Stimulated activated CD4-positive, alpha-beta T cell treated with anti-CD3 and anti-CD28 coated beads, Interleukin-1b, Interleukin-23, amount 100 ng/mL, for 48 hours (primary cell): ENCODE measurements at places on chromosomes 1 and 21.

- no peak for DNase-seq
Observed at GRCh38 chr1:221363039-221363438, 378.9 kb downstream of the DUSP10 start.

- DNase-seq, result no peak
Observed at GRCh38 chr1:51915951-51916350, 37.4 kb upstream of the NRDC start.

GRCh38 chr1:203663294-203663693, 36.7 kb downstream of the ATP2B4 start:
- DNase-seq, result peak; percentile 42

GRCh38 chr1:30029677-30030076, 693.7 kb downstream of the MATN1 start:
- no peak for DNase-seq

DNA sequence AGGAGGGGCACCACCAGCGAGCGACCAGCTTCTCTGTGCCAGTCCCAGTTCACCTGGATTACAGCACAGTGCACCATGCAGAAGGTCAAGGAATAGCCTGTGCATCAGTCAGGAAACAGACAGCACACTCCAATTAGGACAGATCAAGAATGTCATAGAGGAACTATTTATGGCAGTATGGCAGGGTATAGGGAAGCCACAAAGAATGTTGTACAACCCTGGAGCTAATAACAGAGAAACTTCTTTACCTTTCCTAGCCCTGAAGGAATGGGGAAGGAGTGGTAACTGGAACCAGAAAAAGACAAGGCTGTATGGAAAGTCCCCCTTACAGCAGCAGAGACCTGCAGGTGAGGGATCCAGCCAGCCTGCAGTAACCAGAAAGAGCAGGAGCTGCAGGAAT, 87.8 kb upstream of the USP24 start:
- no peak for DNase-seq

DNA sequence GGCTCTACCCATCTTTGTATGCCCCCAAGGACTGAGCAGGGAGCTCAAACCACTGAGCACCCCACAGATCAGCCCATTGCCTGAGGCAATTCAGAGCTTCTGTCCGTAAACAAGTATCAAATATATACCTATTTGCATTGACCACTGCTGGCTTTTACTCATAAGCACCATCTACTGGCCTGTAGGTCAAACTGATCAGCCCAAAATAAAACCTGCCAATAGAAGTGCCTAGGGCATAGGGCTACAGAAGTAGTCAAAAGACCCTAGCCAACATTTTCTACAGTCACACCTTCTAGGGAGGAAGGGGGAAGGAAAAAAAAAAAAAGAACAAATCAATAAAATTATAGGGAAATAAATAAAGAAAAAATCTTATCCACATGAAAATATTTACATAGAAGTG, 5.3 kb upstream of the LCE3D start:
- no peak for DNase-seq

DNA sequence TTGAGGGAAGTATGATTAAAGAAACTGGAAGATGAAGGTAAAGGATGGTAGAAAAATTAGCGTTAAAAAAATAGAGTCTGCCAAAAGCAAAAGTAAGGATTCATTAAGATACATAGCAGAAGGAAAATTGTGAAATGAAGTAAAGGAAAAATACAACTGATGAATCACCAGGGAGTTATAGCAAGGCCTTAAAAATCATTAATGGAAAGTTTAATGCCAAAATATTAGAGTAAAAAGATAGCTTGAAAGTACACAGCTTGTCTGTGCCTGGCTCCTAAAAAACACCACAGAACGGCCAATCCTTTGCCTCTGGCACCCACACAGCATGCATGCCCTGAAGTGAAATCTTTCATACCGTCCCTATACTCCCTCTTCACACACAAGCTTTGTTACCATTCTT, 66.9 kb upstream of the APOBEC4 start:
- no peak for DNase-seq

DNA sequence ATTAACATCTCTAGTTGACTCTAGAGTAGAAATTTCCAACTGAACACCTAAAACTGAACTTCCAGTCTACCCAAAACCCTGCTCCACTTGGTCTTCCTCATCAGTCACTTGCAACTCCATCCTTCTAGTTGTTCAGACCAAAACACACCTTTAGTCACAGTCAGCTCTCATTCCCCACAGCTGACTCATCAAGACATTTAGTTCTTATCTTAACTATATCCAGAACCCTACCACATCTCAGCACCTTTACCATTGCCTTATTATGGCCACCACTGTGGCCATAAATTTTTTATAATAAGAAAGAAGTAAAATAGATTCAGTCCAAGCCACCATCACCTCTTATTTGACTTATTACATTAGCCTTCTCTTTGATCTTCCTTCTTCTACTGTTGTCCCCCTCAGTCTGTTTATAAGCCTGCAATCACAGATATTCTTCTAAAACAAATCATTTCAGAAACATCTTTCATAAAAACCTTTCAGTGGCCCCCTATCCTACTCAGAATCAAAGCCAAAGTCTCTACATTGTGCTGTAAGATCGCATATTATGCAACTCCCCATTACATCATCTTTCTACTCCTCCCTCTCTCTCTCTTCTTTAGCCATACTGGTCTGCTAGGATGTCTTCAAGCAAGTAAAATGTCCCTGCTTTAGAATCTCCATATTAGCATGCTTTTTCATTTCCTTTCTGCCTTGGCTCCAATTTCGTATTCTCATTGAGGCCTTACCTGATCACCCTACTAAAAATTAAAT, 275.9 kb downstream of the LRRC40 start:
- no peak for DNase-seq

DNA sequence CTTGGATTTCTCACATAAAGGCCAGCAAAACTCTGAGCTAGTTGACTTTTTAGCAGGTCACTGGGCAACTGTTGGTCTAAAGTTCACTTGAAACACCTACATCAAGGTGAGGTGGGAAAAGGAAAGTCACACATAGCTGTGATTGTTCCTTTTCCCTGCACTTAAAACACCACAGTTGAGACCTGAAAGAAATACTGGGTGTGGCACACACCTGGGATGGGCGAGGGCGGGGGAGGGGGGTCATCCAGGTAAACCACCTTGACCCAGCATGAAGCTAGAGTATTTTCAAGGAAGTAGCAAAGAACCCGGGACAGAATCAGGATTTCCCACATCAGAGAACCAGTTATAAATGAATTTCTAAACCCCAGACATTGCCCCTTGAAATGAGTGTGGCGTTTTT, 26.4 kb downstream of the ZNF697 start:
- DNase-seq, result no peak

- DNase-seq, result no peak
Observed at GRCh38 chr1:47980501-47980900, 16.7 kb downstream of the TRABD2B start.

DNA sequence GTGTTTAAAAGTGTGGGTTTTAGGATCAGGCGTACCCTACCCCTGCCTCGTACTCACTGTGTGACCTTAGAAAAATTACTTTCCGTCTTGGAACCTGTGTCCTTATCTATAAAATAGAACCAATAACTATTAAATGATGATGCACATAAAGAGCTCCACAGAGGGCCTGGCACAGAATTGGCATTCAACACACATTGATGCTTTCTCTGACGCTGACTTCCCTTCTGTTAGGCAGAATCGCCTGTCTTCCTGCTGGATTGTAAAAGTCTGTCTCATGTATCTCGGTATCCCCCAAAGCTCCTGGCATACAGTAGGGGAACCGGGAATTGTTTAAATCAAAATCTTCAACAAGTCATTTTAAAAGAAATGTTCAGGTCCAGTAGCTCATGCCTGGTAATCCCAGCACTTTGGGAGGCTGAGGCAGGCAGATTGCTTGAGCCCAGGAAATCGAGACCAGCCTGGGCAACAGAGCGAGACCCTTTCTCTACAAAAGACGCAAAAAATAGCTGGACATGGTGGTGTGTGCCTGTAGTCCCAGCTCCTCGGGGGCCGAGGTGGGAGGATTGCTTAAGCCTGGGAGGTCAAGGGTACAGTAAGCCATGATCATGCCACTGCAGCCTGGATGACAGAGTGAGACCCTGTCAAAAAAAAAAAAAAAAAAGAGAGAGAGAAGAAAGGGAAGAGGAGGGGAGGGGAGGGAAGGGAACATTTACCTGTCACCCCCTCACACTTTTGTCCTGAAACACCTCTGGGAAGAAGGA, 41.3 kb upstream of the FHAD1 start:
- no peak for DNase-seq

GRCh38 chr1:114446198-114446597, 64.8 kb downstream of the TRIM33 start:
- no peak for DNase-seq

GRCh38 chr1:64967381-64967780, 1.0 kb upstream of the JAK1 start:
- DNase-seq, result no peak

DNA sequence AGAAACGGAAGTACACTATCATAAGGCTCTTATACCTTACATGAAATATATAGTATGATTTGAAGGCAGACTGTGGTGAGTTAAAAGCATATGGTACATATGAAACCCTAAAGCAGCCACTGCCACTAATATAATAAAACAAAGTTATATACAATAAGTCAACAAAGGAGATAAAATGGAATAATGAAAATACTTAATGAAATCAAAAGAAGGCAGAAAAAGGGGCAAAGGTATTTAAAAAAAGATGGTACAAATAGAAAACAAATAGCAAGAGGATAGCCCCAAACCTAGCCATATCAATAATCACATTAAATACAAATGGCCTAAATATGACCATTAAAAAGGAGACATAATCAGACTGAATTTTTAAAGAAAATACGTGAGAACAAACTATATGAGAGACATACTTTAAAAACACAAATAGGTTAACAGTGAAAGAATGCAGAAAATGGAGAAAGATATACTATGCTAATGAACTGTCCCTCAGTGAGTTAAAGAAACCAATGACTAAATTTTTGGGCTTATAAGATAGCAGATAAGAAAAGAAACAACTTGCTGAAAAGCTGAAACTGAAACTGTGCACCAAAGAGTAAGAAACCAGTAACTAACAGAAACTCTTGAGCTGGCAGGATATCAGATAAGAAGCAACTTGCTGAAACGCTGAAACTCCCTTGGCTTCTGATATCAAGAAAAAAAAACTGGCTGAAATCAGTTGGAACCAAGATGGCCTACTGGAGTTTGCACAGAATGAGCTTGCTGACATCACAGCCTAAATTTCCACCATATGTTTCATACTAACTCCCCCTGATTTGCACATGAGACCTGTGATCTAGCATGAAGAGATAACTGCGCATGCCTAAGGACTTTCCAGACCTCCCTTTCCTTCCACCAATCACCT, 44.3 kb upstream of the IL10 start:
- peak; percentile 32 for DNase-seq

GRCh38 chr1:54989968-54990810, 8.5 kb upstream of the BSND start:
- no peak for DNase-seq

DNA sequence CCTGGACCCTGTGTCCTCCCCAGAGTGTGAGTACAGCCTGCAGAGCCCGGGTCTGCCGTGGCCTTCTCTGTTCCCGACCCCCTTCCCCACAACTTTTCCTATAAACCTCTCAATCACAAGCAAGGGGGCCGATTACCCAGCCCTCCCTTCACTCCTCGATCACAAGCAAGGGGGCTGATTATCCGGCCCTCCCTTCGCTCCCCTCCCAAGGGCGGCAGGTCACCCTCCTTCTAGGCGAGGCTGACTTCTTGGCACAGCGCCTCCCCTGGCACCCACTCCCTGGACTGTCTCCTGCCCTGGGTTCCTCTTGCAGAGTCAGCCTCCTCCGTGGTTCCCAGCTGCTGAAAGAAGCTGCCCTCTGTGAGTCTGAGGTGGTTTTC, 12.3 kb upstream of the LDLRAP1 start:
- no peak for DNase-seq

- no peak for DNase-seq
Observed at GRCh38 chr1:12159816-12160215, 7.0 kb upstream of the TNFRSF1B start.

DNA sequence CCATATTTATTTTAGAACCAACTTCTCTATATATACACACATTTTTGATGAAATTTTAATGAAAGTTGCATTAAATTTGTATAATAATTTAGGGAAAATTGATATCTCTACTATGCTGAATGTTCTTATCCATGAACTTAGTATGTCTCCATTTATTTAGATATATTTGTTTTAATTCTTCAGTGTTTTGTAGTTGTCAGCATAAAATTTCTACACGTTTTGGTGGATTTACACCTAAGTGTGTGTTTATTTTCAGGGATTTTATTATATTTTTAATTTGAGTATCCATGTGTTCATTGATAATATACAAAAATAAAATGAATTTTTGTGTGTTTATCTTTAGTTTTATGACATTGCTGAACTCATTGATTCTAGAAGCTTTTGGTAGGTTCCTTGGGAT, 36.7 kb downstream of the PCBP3 start:
- DNase-seq, result no peak

GRCh38 chr1:66207484-66207883, 326.5 kb upstream of the SGIP1 start:
- no peak for DNase-seq

- no peak for DNase-seq
Observed at GRCh38 chr1:239999170-239999569, 92.5 kb upstream of the FMN2 start.

DNA sequence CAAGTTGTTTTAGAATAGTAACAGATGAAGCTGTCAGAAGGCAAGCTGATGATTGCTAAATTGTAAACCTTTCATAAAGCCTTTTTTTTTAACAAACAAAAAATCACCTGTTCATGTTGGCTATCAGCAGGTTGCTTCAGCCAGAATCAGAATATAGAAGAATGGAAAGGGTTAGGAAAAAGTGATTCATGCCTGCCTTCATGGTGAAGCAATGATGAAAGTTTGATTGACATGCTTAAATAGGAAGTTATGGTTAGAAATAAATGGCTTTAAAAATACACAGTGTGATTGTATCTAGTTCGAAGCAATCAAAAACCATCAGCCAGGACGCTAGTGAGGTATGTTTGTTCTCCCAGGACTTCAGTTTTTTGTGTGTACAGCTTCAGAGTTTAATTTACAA, 37.9 kb downstream of the GABPA start:
- no peak for DNase-seq

DNA sequence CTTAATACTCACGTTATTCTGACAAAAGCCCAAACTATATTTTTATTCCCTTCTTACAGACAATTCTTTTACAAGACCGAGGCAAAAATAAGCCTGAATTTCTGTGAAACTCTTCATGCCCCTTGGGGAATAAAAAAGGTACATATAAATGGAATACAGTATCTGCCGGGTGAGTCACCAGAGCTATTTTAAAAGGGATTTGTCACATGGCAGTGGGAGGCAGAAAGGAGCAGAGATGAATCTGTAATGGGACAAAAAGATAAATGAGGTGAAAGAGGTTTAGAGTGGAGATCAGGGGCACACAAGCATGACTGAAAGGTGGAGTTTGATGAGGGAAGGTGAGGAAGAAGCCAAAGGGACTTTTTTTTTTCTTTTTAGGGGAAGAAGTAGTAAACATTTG, 8.8 kb downstream of the XCL1 start:
- no peak for DNase-seq

GRCh38 chr1:68015971-68016370, 34.5 kb downstream of the DIRAS3 start:
- DNase-seq, result no peak

GRCh38 chr1:172680733-172681275, 21.9 kb downstream of the FASLG start:
- no peak for DNase-seq

GRCh38 chr1:2574350-2574749, 12.2 kb upstream of the PRXL2B start:
- no peak for DNase-seq

- DNase-seq, result no peak
Observed at GRCh38 chr1:32769524-32770220, 47.5 kb downstream of the YARS1 start.
